Renal cortical epithelial cell (primary cell): ENCODE measurements at places on chromosomes 4 and X.

- DNase-seq, result no peak
These were observed 500 bp downstream of the GAR1 start for GRCh38 chr4:109816082-109816442.

DNA sequence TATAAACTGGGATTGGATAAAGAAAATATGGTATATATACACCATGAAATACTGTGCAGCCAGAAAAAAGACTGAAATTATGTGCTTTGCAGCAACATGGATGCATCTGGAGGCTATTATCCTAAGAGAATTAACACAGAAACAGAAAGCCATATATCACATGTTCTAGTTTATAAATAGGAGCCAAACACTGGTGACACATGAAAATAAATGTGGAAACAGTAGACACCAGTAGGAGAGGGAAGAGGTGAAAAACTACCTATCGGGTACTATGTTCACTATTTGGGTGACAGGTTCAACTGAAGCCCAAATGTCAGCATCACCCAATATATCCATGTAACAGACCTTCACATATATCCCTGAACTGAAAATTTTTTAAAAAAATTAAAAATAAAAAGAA lies 725.1 kb downstream of the C4orf33 start:
- DNase-seq, result no peak

DNA sequence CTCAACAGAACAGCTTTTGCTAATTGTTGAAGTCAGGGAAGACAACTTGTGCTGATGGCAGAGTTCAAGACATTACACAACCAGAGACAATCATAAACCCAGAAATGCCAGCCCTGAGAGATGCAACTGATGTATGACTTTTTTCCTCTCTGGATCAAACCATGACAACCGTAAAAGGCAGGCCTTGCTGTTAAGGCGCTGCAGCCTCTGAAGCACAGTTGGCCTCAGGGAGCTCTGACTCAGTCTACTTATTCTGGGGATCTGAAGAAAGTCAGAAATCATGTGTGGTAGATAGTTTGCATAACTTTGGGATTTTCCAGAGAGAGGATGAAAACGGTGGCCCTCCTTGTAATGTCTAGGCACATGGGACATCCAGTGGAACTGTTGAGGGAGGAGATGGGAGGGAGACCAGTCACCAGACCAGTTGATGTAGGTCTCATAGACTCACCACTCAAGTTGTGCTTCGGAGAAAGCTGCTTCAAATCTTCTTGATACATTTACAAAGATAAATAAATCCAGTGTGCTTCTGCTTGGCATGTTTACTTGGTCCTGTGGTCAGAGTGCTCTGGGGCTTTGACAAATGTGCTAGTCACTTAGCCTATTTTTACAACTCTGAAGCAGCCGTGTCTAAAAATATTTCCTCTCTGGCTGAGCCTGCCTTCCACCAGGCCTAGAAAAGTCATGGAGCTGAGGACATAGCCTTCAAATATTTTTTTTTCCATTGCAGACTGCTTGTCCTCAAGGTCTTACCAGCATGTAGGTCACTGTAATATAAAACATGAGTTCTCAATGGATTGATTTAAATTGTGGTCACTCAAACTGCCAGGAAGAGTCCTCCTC lies 7.5 kb downstream of the HADH start:
- no peak for DNase-seq

DNA sequence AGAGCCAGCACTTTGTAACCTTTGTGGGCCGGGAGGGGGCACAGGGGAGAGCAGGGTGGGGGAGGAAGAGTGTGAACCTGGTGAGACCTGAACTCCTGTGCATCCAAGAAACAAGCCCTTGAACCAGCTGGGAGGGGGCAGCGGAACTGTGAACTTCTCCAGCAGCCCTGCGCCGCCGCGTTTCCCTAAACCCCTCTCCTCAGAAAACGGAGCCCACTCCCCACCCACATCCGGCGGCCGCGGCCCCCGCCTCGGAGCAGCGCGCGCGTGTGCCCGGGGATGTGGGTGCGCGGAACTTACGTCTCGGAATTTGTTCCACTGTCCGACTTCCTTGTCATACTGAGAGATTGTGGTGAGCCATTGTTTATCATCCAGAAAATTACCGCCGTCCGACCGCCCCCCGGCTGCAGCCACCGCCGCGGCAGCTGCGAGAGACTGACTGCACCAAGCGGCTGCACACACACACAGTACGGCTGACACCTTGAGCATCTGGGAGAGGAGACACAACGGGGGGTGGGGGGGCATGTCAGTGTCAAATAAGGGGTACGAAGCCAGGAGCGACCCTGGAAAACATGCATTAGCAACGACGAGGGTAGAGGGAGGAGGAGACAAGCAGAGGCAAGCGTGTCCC lies 494 bp downstream of the SPOCK3 start:
- DNase-seq, result no peak

DNA sequence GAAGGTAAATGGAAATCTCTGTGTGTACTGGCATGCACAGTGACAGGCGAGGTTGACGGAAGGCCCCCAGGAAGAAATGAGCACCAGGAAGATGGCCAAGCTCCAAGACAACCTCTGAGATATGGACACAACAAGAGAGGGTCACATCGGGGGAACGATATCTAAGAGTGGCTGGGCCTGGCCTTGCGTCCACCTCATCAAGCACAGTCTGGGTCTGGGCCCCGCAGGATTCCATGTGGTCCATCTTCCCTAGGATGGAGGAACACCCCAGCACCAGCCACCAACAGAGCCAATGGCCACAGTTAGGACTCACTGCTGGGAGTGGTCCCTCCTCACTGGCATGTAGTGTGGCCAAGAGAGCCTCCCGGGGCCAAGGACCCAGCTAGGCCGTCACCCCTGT lies 272.6 kb upstream of the AGTR2 start:
- no peak for DNase-seq

DNA sequence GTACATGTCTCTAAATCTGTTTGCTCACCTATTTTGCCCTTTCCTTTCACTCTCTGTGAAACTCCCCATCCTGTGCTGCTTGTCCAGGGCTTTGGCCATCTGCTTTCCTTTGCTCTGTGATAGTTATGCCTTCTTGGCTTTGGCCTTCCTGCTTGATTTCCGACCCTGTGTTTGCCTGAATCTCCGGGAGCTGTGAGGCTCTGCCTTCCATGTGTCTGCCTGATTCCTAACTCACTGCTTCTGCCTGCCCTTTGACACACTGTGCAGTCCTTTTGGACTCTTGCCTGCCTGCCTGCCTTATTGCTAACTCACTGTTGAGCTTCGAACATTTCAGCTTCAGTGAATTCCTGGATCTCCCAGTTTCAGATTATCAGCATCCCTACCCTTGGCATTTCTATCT lies 143.1 kb downstream of the C4orf33 start:
- DNase-seq, result peak; percentile 77

- no peak for DNase-seq
These were observed 361 bp downstream of the QDPR start for GRCh38 chr4:17511509-17511949.

GRCh38 chrX:136847874-136848273 lies 32.7 kb downstream of the RBMX start:
- DNase-seq, result no peak

GRCh38 chr4:173499658-173500535 lies 30.1 kb downstream of the HAND2 start:
- DNase-seq, result no peak

DNA sequence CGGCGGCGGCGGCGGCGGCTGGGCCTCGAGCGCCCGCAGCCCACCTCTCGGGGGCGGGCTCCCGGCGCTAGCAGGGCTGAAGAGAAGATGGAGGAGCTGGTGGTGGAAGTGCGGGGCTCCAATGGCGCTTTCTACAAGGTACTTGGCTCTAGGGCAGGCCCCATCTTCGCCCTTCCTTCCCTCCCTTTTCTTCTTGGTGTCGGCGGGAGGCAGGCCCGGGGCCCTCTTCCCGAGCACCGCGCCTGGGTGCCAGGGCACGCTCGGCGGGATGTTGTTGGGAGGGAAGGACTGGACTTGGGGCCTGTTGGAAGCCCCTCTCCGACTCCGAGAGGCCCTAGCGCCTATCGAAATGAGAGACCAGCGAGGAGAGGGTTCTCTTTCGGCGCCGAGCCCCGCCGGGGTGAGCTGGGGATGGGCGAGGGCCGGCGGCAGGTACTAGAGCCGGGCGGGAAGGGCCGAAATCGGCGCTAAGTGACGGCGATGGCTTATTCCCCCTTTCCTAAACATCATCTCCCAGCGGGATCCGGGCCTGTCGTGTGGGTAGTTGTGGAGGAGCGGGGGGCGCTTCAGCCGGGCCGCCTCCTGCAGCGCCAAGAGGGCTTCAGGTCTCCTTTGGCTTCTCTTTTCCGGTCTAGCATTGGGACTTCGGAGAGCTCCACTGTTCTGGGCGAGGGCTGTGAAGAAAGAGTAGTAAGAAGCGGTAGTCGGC lies 528 bp downstream of the FMR1 start:
- DNase-seq, result no peak

GRCh38 chr4:113497154-113497884 lies 264.2 kb downstream of the CAMK2D start:
- DNase-seq, result no peak

GRCh38 chr4:149933883-149934282 lies 118.2 kb upstream of the IQCM start:
- DNase-seq, result no peak

DNA sequence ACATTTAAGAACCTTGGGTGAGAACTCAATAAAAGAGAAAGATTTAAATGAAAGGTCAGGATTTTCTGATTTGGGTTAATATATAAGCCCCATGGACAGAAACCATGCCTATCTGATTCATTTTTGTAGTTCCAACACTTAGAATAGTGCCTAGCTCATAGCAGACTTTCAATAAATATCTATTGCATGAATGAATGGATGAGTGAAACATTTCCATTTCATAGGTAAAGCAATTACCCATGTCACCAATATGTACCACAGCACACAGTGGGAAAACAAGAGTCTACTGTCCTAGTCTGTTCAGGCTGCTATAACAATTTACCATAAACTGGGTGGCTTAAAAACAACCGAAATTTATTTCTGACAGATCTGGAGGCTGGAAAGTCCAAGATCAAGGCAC lies 63.9 kb upstream of the PTPN13 start:
- DNase-seq, result no peak

DNA sequence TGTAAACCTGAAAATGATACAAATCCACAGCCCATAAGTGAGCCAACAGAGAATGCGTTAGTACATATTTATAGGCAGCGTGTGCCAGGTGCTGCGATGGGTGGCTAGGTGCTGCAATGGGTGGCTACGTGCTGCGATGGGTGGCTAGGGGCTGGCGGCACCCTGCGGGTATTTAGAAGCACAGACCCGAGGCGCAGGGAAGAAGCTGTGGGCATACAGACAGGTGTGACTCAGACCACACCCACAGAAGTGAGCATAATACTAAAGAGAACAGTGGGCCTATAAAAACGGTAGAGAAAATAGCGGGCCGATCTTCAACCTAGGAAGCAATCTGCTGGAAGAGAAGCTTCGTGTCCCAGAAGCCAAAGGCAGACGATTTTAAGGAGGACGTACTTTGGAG lies 81.1 kb downstream of the FAT1 start:
- DNase-seq, result no peak

GRCh38 chrX:138756234-138756633 lies 44.7 kb upstream of the FGF13 start:
- peak; percentile 59 for DNase-seq

GRCh38 chr4:108359986-108360681 lies 191.4 kb upstream of the LEF1 start:
- no peak for DNase-seq

DNA sequence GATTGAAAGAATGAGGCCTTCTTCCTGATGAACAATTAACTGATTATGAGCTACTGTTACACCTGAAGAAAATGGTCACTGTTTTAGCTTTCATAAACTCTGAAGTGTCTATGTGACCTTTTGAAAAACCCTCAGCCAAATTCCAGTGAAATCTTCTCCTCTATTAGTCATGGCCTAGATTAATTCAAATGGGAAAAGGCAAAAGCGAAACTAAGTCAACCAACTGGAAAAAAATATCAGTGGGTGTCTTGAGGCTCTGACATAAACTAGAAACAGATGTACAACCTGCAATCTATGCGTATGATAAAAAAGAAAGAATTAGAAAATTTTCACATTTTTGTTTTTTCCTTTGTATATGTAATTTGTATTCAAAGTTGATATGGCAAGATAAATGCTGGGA lies 169.4 kb upstream of the BANK1 start:
- peak; percentile 70 for DNase-seq

- peak; percentile 11 for DNase-seq
These were observed 1.7 kb upstream of the GTPBP6 start for GRCh38 chrX:320126-320783.

DNA sequence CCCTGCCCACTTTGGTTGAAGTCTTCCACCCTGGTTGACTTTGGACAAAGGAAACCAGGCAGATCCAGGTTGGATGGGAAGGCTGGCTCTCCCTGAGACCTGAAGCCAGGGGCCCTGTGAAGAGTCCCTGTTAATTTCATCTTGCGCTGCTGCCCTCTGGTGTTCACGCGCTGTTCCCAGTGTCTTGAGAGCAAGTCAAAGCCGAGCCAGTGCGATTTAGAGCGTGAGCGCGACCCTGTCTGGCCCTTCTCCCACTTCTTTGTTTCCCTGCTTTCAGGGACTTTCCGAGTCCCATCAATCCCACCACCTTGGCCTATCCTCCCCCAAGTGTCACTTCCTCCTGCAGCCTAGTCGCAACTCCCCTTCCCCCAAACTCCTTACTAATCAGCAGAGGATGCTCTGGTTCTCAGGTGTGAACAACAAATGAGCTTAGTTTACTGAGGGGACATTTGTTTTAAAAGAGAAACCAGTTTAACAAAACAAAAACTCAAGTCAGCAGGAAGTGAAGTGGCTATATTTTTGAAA lies 25.8 kb upstream of the CHRNA9 start:
- DNase-seq, result peak; percentile 71

DNA sequence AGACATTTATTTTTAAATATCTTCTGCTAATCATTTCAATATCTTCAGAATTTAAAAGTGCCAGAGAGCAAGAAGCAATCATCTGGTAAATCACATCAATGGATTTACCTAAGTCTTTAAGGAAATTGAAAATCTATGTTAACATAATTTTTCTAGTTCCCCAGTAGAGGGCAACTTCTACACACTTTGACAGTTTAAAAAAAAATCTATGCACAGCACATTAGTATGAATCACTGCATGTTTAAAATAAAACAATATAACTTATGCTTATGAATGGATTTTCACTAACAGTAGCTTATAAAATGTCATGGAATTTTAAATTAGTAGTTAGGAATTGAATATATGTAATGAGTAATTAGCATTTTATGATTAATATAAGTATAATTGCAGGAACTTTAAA lies 126.5 kb downstream of the REELD1 start:
- peak; percentile 55 for DNase-seq

DNA sequence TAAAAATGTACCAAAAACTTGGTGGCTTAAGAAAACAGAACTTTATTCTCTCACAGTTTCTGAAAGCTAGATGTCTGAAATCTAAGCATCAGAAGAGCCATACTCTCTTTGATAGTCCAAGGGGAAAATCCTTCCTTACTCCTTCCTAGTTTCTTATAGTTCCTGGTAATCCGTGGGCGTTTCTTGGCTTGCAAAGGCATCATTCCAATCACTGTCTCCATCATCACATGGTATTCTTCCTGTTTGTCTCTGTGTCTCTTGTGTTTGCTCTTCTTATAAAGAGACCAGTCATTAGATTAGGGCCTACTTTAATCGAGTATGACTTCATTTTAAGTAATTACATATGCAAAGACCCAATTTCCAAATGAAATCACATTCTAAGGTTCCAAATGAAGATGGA lies 118.9 kb upstream of the FSTL5 start:
- DNase-seq, result no peak
